ENCODE measurements at places on chromosomes 1 and 21.
A peak's percentile ranks its signal among the peaks of the same experiment; 100 is the strongest.

DNA sequence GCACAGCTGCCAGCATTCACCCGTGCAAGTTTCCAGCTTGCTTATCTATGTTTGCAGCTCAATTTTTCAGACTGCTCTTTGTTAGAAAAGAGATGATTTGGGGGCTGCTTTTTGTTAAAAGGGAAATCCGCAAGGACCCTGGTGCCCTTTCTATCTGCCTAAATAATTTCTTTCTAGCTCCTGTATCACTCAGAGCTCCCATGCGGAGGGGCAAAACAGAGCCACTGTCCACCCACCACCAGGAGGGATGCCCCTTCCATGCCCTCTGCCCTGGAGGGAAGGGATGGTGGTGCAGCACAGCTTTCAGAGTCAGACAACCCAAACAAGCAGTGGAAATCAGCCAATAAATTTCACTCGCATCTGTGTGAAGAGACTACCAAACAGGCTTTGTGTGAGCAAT is 13.9 kb upstream of the SLC5A9 start:
- DNase-seq: no peak

DNA sequence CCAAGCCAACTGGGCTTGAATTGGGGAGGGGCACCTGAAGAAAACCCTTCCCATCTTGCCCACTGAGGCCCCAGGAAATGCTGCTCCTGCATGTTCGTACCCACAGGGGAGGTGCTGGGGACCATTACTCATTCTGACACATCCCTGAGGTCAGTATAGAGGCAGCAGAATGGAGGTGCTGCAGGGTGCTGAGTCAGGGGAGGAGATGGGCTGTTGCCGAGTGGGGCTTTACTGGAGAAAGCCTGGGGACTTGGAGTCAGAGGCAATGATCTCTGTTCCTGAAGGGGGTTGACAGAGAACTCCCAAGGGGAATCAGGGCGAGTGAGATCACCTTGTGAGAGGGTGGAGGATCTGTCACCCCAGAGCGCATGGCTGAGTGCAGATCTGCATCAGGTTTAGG is 40.2 kb upstream of the KCNA10 start:
- DNase-seq: no peak

DNA sequence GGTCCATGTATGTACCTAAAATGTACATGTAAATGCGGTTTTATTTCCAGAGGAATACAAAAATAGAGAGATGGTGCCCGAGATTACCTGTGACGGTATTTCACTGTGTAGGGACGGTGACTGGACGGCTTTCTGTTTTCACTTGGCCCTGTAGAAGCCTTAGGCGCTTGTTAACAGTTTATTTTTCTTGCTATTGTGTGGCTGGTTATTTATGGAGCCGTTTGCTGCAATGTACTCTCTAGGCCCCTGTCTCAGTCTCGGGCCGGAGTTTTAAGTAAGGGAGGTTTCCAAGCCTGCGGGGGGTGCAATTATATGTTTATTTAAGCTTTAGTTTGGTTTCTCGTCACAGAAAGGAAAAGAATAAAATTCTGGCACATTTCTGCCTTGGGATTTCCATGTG is 413 bp downstream of the EFCAB7 start:
- DNase-seq: no peak

DNA sequence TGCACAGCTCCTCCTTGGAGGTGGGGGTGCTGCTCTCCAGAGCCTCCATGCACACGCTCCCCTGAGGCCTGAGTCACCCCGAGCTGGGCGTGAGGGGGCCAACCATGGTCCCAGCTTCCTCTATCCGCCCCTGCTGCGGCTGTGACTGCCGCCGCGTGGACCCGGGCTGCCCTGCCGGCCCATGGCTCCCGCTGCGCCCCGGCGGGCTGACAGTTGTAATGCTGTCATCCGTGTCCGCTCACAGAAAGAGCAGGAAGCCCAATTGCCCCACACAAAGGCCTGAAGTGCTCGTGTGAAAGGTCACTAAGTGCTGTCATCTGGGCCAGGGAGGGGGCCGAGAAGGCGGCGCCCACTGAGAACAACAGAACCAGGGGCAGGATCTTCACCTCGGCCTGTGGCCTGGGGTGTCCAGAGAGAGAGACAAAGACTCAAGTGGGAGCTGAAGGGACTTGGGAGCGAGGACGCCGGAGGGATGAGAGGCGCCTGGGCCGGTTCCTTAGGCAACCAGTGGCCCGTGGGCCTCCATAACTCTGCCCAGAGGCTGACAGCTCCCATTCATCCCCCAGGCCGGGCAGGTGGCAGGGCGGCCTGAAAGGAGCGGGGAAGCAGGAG is 31.5 kb downstream of the OLIG1 start:
- DNase-seq: no peak

- no peak for DNase-seq
Observed at GRCh38 chr1:39132505-39133339, 71.8 kb upstream of the MACF1 start.

- no peak for DNase-seq
Observed at GRCh38 chr1:1393014-1393413, 6.1 kb downstream of the CCNL2 start.

DNA sequence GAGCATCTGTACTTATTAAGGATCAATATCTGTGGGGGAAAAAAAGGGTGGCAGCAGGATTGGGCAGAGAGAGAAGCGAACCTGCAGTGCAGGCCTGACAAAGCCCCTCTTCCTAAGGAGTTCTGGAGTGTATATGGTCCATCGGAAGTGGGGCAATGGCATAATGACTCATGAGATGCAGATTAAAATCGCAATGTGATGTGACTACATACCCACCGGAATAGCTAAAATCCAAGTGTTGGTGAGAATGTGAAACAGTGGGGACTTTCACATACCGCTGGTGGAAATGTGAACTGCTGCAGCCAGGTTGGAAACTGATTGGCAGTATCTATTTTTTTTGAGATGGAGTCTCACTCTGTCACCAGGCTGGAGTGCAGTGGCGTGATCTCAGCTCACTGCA is 8.2 kb upstream of the CREG1 start:
- DNase-seq: no peak

DNA sequence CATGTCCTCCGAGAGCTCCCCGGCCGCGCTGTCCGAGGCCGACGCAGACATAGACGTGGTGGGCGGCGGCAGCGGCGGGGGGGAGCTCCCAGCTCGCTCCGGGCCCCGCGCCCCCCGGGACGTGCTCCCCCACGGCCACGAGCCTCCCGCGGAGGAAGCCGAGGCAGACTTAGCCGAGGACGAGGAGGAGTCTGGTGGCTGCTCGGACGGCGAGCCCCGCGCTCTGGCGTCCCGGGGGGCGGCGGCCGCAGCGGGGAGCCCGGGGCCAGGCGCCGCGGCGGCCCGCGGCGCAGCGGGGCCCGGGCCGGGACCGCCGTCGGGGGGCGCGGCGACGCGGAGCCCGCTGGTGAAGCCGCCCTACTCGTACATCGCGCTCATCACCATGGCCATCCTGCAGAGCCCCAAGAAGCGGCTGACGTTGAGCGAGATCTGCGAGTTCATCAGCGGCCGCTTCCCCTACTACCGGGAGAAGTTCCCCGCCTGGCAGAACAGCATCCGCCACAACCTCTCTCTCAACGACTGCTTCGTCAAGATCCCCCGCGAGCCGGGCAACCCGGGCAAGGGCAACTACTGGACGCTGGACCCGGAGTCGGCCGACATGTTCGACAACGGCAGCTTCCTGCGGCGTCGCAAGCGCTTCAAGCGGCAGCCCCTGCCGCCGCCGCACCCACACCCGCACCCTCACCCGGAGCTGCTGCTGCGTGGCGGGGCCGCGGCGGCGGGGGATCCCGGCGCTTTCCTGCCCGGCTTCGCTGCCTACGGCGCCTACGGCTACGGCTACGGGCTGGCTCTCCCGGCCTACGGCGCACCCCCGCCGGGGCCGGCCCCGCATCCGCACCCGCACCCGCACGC is 547 bp downstream of the FOXD2 start:
- no peak for DNase-seq

DNA sequence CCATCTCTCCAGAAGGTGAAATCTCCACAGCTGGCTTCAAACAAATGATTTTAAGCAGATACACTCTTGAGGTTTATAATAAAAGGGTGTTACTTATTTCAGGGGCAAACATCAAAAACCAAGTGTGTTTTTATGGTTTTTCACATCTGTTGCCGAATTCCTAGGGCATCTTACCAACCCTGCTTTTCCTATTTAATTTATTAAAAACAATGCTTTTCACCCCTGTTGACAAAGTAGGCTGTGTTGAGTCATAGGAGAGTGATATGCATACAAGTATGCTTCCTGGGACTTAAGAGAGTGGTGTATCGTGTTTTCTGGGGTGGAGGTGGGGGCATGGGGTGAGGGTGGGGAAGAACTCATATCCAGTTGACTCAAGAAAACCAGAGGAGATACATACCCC is 29.3 kb upstream of the IL20 start:
- DNase-seq: no peak

- no peak for DNase-seq
Observed at GRCh38 chr1:1784933-1785332, 6.7 kb upstream of the NADK start.

GRCh38 chr1:28010969-28011368 is 51.2 kb downstream of the XKR8 start:
- DNase-seq: no peak

GRCh38 chr1:218365226-218365999 is 20.3 kb downstream of the TGFB2 start:
- no peak for DNase-seq

GRCh38 chr1:162070094-162070748 is 730 bp downstream of the NOS1AP start:
- DNase-seq: no peak

GRCh38 chr1:200518524-200518923 is 102.0 kb downstream of the KIF14 start:
- no peak for DNase-seq

- DNase-seq: no peak
Observed at GRCh38 chr1:101992821-101993575, 3.7 kb downstream of the OLFM3 start.

GRCh38 chr1:232244426-232244825 is 385.5 kb downstream of the SIPA1L2 start:
- DNase-seq: no peak

DNA sequence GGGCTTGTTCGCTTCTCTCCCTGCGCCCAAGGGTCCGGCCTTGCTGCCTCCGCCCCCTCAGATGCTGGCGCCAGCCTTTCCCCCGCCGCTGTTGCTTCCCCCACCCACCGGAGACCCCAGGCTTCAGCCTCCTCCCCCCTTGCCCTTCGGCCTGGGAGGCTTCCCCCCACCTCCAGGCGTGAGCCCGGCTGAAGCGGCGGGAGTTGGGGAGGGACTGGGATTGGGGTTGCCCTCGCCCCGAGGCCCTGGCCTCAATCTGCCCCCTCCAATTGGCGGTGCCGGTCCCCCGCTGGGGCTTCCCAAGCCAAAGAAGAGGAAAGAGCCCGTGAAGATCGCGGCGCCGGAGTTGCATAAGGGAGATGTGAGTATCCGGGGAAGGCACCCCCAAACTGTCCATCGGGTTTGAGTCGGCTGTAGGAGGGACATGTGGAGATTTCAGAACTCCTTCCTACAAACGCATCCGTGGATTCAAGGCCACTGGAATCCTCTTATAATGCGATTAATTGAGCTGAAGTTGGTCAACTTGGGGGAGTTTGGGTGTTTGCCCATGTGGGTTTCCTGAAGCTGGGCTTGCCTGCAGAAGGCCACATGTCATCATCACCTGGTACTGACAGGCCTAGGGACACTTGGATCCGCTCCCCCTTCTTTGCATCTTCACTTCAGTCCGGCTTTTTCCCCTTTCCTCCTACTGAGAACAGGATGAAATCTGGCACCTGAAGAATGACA is 707 bp downstream of the PRCC start:
- no peak for DNase-seq

DNA sequence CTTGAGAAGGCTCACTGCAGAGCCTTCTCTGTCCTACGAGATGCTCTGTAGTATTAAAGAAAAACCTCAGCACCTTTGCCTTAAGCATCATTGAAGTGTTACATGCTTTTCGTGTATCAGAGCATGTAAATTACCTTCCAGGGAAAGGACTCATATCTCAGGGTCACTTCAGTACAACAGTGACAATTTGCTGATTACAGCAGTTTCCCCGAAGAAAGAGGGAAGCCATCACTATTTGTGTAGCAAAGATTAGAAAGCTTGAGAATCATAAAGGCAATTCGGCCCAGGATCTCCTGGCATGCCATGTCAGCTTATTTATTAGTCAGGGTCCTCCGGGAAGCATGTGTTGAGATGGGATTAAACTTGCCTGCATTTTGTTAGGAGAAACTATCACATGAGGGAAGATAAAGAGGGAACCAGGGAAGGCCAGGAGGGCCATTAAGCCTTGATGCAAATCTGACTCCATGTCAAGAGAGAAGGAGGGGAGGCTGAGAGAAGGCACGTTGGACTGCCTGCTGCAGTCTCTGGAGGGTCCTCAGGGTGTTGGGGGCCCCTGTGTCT is 55.2 kb upstream of the KCNJ6 start:
- DNase-seq: no peak

- no peak for DNase-seq
Observed at GRCh38 chr1:110135666-110136065, 14.6 kb upstream of the SLC6A17 start.

DNA sequence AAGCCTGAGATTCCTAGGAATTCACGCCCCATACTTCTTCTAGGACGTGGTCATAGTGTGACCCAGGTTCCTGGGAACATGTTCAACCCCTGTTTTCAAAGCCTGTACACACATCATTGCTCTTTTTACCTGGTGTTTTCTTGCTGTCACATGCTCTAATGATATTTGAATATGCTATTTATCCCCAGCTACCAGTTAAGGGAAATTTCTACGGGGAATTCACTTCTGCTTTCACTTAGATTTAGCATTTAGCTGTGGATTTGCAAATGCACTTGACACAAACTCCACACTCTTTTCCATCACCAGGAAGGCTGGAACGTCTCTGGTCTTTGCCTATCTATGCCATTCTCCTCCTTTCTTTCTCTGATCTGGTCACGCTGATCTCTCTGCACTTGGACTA is 11.3 kb upstream of the SAMSN1 start:
- no peak for DNase-seq

DNA sequence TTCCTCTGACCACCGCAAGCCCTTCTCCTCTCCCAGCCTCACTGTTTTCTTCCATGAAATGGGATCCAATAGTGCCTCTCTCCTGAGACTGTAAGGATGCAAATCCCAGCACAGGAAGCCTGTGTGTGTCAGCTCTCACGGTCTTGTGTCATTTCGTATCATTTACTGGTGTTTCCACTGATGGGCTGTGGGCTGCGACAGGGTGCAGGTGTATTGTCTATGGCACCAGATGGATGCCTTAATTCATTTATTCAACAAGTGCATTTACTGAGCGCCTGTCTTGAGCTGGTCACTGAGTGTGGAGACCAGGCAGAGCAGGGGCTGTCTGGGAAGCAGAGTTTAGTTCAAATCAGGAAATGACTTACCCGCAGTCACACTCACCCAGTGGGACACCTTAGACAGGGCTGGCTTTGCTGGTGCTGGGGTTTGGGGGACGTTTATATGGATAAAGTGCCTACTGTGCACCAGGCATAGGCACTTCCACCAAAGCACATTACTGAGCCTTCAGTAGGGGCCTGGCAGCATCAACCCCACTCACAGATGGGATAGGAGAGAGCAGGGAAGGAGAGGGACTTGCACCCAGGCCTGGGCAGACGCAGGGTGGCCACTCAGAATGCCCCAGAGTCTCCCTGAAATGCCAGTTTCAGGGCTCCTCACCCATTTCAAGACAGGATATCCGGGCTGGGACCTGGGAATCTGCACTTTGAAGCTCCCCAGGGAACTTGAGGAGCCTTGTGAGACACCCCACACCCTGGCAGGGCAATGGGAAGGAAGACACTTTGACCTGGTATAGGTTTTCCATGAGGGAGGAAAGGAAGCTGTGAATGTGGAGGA is 398.9 kb downstream of the MATN1 start:
- no peak for DNase-seq

- no peak for DNase-seq
Observed at GRCh38 chr1:81844477-81844876, 43.7 kb downstream of the ADGRL2 start.

- peak; percentile 51 for DNase-seq
Observed at GRCh38 chr1:53108646-53109580, 33.5 kb downstream of the SLC1A7 start.
